ENCODE measurements at places on chromosomes 5 and 9.

- DNase-seq, result no peak
Measured at GRCh38 chr5:112923148-112923917, 1.3 kb upstream of the REEP5 start.

DNA sequence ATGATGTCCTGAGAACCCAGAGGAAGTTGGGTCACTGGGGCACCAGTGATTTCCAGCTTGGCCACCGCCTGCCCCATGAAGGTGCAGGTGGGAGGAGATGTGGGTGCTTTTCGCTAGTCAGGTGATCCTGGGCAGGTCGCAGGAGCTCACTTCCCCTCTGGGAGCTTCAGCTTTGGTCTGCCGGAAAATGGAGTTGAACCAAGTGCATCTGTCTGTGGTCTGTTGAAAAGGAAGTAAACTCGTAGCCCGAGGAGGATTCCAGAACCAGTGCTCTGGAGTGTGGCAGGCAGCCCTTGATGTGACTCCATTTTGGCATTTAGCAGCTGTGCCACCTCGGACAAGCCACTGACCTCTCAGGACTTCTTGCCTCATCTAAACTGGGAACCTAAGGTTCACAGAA is 81.8 kb upstream of the HRH2 start:
- no peak for DNase-seq

DNA sequence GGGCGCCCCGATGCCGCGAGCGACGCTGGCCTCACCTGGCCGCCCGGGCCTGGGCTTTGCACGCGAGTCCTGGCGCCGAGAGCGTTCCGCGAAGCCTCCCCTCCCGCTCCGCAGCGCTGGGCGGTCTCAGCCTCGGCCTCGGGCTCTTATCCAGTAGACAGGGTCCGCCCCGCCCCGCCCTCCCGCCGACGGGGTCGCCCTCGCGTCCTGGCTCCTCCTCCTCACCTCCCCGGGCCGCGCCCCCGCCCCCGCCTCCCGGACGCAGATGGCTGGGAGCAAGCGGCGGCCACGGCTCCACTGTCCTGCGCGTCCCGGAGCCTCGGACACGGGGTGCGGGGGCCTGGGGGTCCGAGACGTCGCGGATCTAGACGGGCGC is at the start of gene SLC6A3:
TSS of gene SLC6A3 (minus strand) at position 128 of the 376 bp plus-strand sequence. CDS start 2,243 bp downstream, outside the sequence.
- DNase-seq, result no peak

- DNase-seq, result no peak
Measured at GRCh38 chr9:68678430-68678829, 26.6 kb upstream of the PIP5K1B start.

- no peak for DNase-seq
Measured at GRCh38 chr5:180970336-180970735, 18.3 kb upstream of the BTNL3 start.

GRCh38 chr5:110209401-110209800 is 517.1 kb downstream of the TMEM232 start:
- no peak for DNase-seq

- DNase-seq, result no peak
Measured at GRCh38 chr9:105295986-105296385, 51.5 kb downstream of the SLC44A1 start.

- DNase-seq, result no peak
Measured at GRCh38 chr9:75845806-75846205, 44.7 kb upstream of the PCSK5 start.

GRCh38 chr9:2622461-2623287 is 1.1 kb downstream of the VLDLR start:
- DNase-seq, result no peak

DNA sequence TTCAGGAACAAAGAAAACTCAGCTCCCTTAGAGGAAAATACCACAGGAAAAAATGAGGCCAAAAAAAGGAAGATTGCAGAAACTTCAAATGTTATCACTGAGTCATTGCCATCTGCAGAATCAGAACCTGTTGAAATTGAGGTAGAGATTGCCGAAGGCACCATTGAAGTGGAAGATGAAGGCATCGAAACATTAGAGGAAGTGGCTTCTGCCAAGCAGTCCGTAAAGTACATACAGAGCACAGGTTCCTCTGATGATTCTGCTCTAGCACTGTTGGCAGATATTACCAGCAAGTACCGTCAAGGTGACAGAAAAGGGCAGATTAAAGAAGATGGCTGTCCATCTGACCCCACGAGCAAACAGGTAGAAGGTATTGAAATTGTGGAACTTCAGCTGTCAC is 30.8 kb upstream of the NIM1K start:
- DNase-seq, result no peak

GRCh38 chr9:133539991-133540697 is 5.6 kb downstream of the ADAMTSL2 start:
- no peak for DNase-seq

GRCh38 chr5:111223101-111223786 is 940 bp upstream of the CAMK4 start:
- no peak for DNase-seq
